ENCODE measurements at places on chromosomes 5 and 9.

DNA sequence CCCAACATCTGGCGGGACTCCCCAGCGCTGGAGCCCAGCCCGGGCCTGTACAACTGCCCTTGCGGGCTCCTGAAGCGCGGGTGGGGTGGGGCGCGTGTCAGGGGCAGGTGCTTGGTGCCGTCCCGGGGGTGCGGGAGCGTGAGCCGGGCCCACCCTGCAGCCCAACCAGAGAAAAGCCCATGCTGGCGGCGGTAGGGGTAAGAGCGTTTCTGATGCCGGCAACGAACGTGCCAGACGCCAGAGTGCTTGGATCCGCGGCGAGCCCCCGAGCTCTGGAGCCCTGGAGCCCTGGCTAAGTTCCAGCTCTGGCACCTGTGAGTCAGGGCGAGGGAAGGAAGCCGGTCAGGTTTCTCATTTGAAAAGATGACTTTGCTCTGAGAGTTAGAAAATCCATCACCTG, 58.0 kb downstream of the ZNF510 start:
- no peak for DNase-seq

GRCh38 chr5:143026380-143026779, 256.2 kb downstream of the ARHGAP26 start:
- no peak for DNase-seq

DNA sequence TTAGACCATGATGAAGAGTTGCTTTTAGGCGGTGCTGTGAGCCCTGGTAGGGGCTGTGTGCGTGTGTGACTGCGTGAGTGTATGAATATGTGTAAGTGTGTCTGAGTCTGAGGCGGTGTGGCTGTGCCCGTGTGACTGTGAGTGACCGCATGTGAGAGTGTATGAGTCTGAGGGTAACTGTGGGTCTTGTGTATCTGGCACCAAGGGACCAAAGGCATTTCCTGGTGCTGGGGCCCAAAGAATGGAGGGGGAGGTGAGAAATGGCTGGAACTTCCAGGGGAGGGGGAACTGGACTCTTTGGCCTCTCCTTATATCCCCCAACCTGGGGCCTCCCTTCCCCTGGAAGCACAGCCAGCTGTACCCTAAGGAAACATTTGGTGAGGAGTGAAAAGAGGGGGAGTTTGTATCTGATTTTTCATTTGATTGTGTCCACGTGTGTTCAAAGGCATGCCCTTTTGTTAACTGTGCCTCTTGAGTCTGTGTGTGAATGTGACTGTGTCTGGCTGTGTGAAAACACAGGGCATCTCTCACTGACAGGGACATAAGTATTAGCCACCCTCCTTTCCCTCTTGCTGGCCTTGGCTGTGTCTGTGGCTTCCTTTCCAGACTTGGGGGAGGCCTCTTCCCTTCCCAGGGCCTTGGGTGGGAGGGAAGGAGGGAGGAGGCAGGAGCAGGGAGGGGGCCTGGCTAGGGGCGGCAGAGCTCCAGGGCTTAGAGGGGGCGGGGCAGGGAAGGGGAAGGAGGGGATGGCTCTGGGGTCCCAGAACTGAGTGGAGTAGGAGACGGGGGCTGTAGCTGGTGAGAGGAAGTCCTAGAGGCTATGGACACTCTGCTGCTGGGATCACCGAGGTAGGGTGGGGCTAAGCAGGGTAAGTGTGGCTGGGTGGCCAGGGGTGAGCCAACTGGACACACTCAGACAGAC, 1.4 kb downstream of the IL11RA start:
- DNase-seq: no peak

GRCh38 chr9:76912636-76913275, 6.8 kb upstream of the PRUNE2 start:
- no peak for DNase-seq

- DNase-seq: no peak
Observed at GRCh38 chr5:66551338-66551737, 44.9 kb upstream of the MAST4 start.

DNA sequence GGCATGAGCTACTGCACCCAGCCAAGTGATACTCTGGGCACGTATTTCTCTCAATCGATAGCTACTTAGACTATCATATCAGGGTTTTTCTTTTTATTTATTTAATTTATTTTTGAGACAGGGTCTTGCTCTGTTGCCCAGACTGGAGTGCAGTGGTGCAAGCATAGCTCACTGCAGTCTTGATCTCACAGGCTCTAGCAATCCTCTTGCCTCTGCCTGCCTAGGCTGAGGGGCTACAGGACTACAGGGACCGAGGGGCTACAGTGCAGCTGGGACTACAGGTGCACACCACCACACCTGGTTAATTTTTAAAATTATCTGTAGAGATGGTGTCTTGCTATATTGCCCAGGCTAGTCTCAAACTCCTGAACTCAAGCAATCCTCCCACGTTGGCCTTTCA, 20.3 kb upstream of the ANKHD1 start:
- DNase-seq: no peak

DNA sequence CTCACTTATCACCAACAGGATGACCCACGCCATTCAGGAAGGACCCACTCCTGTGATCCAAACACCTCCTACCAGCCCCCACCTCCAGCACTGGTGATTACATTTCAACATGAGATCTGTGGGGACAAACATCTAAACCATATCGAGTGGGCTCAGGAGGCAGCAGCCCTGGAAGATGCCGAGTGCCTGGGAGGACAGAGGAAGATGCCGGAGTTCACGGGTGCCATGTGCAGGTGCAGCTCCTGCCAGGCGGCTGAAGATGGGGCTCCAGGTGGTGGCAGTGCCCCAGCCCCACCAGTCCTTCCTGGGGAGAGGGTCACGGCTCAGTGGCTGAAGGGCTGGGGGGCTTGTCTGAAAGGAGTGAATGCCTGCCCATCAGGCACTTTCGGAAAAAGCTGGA, 6.1 kb upstream of the CEP72 start:
- DNase-seq: no peak

- no peak for DNase-seq
Observed at GRCh38 chr5:59922220-59922619, 28.7 kb upstream of the PDE4D start.

GRCh38 chr5:111197523-111197922, 26.7 kb upstream of the CAMK4 start:
- no peak for DNase-seq

DNA sequence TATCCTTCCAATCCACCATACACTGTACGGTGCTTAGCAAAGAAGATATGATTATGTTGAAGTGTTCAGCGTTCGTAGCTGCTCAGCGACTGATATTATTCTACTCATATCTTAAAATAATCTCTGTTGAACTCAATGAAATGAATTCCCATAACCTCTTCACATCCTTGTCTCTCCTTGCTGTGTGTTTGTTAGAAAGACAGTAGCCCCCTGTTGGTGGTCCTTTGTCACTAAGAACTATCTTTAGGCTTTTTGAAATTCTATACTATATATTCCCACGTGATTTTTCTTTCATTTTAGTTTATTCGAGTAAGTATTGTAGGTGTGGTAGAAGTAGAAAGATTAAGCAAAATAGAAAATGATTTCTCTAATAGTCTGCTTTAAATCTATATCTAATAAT, 762.8 kb upstream of the WWC1 start:
- no peak for DNase-seq

- no peak for DNase-seq
Observed at GRCh38 chr5:27548484-27548883, 510.1 kb upstream of the CDH9 start.

DNA sequence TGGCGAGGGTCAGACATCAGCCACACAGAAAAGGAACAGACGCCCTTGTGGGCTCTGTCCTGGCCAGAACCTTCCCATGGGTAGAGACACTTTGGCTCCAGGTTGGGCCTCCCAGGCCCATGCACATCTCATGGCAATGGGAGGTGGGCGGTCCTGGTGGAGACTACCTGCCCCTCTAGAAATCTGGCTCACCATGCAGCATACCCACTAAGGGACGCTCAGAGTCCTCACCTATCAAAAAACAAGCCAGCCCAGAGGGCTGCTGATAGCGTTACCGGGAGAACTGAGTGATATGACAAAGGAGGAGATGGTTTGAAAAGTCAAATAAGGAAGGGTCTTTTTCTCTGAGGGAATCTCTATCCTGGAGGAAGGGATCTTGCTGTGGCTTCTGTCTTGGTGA, 62.1 kb downstream of the C5orf15 start:
- DNase-seq: no peak

DNA sequence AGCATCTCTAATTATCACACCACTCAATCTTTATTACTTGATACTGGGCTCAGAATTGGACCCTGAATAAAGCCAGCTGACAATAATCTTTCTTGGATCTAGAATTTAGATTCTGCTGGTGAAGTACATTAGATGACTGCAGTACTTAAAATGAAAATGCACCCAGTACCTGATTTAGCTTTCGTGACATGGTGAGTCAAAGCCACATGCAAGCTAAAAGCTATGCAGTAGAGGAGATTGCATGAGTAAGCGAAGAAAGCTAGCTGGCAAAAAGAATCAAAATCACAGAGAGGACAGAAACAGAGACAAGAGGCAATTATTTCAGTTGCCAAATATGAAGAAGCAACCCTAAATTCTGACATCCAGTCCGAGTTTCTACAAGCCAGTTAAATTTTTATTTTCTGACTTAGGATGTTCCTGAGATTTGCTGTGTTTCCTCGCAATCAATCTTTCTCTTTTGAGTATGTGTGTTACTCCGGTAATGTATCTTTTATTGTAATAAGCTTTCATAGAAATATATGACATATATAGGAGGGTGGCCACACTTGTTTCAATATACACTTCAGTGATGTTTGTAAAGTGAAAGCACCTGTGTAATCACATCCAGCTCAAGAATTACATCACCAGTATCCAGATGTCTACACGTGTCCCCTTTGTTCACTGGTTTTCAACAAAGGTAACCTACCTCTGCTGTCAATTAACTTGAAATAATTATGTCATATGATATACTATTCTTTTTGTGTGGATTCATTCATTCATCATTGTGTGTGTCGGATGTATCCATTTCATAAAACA, 101.7 kb downstream of the CDH18 start:
- DNase-seq: peak; percentile 25

DNA sequence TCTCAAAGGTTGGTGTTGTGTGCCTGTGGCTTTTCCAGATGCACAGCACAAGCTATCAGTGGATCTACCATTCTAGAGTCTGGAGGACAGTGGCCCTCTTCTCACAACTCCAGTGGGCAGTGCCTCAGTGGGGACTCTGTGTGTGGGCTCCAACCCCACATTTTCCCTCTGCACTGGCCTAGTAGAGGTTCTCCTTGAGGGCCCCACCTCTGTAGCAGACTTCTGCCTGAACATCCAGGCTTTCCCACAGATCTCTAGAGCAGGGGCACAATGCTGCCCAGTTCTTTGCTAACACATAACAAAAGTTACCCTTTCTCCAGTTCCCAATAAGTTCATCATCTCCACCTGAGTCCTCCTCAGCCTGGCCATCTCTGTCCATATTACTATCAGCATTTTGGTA, 102.1 kb upstream of the ANKRD55 start:
- no peak for DNase-seq

DNA sequence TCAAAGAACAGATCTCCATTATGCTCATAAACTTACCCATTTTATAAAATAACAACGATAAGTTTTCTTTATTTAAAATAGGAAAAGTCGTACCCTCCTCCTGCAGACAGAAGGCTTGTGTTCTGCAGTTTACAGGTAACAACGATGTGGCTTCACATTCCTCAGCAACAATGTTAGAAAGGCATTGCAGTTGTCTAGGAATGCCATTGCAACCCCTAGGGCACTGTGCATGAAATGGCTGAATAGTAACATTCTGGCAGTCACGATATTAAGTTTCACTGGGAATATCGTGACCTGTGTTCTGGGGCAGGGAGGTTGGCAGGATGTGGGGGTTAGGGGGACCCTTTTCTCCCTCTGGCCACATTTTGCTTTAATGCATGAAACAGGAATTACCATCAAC, 331.9 kb downstream of the DEPDC1B start:
- no peak for DNase-seq

- DNase-seq: peak; percentile 4
Observed at GRCh38 chr5:142012186-142012785, 541 bp downstream of the GNPDA1 start.

DNA sequence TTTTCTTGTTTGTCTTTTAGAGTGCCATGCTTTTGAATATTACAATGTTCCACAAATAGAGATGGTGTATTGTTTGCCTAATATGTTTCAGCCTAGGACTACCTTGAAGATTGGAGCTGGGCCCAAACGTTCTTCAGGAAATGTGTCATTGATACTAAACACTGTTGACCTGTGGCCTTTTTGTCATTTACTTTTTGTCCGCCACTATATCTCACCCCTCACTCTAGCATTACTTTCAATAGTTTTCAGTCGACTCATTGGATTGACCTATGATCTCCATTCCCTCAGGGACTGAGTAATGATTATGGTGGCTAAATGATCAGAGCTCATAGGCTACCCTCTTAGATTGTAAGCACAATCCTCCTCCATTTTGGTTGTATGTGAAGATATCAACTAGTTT, 115.8 kb downstream of the NUDT12 start:
- DNase-seq: no peak

GRCh38 chr9:1272488-1272887, 222.3 kb downstream of the DMRT2 start:
- DNase-seq: no peak

- no peak for DNase-seq
Observed at GRCh38 chr5:123790226-123790625, 278.2 kb downstream of the CSNK1G3 start.

- no peak for DNase-seq
Observed at GRCh38 chr5:151683986-151684588, 2.6 kb downstream of the SPARC start.

DNA sequence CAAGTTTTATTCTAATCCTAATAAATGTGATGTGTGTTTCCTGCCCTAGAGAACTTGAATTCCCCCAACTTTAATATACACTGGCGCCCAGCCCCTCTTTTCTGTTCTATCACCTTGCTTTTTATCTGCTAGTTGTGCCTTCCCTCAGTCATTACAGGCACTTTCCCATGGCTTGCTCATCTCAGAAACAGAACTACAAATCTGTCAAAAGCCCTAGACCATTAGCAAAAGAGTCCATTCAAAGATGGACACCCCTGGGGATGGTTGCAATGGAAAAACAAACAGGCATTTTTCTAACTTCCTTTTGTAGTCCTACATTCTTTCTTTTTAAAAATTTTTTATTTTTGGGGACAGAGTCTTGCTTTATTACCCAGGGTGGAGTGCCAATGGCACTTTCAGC, 48.2 kb downstream of the FRMD3 start:
- no peak for DNase-seq

DNA sequence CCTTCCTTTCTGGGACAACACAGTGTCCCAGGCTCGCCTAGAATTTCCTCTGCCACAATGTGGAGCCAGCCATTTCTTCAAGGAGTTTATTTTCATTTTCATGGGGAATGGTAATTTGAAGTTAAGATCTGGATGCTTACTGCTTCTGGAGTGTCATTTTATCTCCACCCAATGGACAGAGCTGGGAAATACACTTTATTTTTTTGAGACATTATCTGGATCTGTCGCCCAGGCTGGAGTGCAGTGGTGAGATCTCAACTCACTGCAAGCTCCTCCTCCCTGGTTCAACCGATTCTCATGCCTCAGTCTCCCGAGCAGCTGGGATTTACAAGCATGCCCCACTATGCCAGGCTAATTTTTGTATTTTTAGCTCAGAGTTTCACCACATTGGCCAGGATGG, 12.7 kb upstream of the THG1L start:
- no peak for DNase-seq

Measured in NCI-H146 (cell line).